C1 segment of cervical spinal cord (tissue), 14 donors: ENCODE measurements at places on chromosomes 3 and 15.

DNA sequence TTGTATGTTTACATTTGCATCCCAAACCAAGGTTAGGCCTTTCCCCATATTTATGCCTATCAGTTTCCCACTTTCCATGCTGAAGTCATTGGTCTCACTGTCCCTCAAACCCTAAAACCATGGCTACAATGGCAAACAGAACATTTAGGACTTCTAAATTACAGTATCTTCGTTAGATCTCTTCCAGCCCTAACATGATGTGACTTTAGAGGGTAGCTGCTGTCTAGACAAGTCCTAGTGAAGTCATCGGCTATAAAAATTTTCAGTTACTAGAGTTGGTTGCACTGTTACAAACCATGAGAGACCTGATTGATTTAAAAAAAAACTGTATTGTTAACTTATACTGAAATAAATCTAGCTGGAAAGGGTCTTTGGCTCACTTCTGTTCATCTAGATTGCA lies 54.6 kb downstream of the TM4SF4 start:
- DNase-seq = no peak

GRCh38 chr3:146888176-146888575 lies 283.0 kb upstream of the PLSCR5 start:
- no peak for DNase-seq

GRCh38 chr3:23959135-23959900 lies 14.2 kb downstream of the NR1D2 start:
- DNase-seq = no peak

GRCh38 chr3:46536758-46537157 lies 29.3 kb downstream of the LRRC2 start:
- no peak for DNase-seq

GRCh38 chr3:135514060-135514448 lies 451.5 kb upstream of the PPP2R3A start:
- DNase-seq = no peak

- DNase-seq = no peak
Measured at GRCh38 chr15:79169526-79170133, 79.0 kb upstream of the RASGRF1 start.

DNA sequence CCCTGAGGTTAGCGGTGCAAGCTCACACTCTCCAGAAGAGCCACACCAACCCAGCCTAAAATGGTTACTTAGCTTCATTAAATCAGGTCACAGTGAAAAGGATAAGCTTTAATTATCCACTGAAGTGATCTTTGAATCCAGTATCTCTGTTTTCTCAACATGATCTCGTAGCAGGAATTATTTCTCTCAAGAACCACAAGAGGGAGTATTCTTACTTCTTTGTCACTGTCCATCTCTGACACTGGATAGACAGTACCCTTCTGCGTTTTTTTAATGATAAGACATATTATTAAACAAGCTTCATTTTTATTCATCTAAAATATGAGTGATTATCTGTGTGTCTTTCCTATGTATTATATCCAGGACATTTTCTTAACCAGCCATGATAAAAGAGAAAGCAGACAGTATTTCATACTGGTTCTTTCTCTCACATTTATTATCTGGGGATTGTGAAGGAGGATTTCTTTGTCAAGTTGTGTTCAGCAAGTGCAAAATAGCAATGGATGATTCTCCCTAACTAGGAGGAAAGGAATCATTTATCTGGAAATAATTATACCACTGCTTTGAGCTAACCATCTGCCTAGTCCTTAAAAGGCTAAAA lies 105.4 kb upstream of the CCDC54 start:
- no peak for DNase-seq
